ENCODE measurements at places on chromosomes 3 and 15.
A peak's percentile ranks its signal among the peaks of the same experiment; 100 is the strongest.

DNA sequence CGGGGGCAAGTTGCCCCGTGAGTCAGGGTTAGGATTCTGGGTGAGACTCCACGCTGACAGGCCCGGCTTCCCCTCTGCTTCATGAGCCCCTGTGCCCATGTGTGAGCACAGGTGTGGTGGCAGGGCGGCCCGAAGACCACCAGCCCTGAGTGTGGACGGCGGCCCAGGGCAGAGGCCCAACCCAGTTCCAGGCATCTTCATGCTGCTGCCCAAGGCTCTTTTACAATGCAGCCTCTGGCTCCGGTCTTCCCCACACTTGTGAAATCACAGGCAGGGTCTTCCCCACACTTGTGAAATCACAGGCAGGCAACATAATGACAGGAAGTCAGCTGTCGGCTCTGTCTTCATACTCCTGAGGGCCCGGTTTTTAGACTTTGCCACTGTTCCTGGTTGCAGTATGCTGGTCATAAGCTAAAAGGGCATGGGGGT, 78.8 kb downstream of the AAGAB start:
- DNase-seq: no peak

DNA sequence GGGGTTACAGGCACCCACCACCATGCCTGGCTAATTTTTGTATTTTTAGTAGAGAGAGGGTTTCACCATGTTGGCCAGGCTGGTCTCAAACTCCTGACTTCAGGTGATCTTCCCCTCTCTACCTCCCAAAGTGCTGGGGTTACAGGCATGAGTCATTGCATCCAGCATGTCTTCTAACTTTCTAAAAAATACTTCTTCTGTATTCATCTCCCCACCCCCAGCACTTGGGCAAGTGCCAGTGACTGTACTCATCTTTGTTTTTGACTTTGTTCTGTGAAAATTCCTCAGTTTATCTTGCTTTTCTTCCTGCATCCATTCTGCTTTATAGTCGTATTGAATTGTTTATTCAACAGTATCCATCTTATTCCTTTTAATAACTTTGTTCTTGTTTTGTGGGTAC, 47.6 kb downstream of the ARIH1 start:
- no peak for DNase-seq

GRCh38 chr3:79515072-79515471, 252.7 kb downstream of the ROBO1 start:
- DNase-seq: no peak

- DNase-seq: peak; percentile 86
Observed at GRCh38 chr15:98727115-98728040, 79.0 kb downstream of the IGF1R start.

DNA sequence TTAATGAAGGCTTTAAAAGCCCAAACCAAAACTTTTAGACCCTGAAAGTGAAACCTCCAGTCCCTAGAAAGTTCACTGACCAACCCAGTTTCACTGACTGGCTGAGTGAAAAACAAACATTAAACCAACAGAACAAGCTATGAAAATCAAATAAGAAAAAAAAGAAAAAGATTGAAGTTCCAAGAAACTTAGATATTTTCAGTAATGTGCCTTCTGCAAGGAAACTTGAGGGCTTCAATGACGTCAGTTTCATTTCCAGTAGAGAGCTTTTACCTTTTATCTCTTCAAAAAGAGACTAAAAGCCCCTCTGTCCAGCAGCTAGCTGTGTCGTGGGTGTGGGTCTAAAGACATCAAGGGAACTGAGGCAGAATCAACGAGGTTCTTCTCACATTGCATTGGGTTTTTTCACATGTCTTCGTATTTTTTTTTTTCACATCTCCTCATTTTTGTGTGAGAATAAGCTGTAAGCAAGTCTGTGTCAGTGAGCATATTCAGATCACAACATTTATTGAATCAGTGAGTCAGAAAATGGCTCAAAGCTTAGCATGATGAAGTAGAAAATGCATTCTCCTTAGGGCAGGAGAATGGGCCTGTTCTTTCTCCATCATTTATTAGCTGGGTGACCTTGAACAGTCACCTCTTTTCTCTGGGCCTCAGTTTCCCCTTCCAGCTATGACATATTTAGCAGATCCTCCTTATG, 54.8 kb upstream of the BCL6 start:
- DNase-seq: no peak

DNA sequence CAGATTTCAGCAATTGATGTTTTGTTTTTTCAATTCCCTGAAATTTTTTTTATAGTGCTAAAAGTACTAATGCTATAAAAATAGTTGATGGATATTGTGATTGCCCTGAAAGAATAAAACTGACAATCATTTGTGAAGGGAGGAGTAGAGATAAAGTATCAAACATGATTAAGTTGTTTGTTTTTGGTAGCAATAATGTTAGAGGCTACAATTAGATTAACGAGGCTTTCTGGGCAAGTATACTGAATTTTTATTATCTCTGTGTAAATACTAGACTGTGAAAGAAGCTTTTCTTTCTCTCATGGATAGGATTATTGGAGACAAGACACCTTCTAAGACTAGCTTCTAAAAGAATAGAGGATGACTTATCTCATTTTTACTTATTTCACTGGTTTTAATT, 15.6 kb downstream of the NR1D2 start:
- DNase-seq: no peak

GRCh38 chr3:73419942-73420341, 204.8 kb downstream of the PDZRN3 start:
- DNase-seq: peak; percentile 38

- no peak for DNase-seq
Observed at GRCh38 chr3:28924744-28925360, 356.0 kb upstream of the RBMS3 start.

DNA sequence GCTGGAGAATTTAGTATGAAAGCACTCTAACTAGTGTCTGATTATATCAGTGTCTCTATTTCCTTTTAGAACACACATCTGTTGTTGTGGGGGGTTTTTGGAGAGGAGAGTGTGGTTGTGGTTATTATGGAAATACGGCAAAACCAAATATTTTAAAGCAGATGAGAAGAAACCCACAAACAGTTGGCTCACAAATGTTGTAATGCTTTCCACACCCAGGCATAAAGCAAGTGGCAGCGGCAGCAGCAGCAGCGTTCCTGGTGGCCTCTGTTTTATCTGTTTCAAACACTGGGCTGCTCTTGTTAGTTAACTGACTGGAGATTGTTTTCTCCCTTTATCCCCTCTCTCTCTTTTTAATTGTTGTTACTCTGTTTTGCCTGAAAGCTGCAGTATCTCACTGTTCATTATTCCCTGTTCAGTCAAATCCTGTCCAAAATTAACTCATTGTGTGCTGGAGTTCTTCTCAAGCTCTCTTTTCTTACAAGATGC, 1045.5 kb upstream of the NR2F2 start:
- no peak for DNase-seq

DNA sequence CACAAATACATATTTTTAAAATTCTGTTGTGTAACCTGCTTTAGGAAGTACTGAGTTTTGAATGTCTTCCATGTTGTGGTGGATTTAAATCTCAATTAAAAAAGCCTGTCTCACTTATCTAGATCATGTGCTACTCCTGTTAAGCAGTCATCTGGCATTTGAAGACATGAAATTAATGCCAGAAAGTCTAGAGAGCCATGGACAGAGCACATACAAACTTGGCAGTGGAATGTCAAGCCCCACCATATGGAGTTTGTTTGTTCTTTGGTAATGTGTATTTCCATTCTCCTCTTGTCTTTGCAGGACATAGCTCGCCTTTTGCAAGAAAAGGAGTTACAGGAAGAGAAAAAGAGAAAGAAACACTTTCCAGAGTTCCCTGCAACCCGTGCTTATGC, 39.3 kb upstream of the UTS2B start:
- no peak for DNase-seq

GRCh38 chr3:126087552-126088175, 3.7 kb upstream of the SLC41A3 start:
- no peak for DNase-seq

DNA sequence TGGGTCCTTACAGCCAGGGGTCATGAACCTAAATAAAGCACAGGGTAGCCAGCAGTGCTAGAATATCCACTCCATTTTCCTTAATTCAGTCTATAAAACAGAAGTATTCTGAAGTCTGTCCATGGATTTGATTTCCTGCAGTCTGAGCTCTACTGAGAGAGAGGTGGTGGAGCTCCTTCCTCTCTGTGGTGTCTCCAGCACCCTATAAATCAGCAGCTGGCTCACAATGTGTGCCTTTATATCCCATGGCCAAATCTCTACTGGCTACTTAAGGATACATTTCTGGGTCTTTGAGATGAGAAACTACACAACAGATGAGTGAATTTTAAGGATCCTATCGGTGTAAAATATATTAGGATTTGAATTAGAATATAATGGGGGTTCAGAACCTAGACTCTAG, 339.9 kb upstream of the RBMS3 start:
- no peak for DNase-seq

DNA sequence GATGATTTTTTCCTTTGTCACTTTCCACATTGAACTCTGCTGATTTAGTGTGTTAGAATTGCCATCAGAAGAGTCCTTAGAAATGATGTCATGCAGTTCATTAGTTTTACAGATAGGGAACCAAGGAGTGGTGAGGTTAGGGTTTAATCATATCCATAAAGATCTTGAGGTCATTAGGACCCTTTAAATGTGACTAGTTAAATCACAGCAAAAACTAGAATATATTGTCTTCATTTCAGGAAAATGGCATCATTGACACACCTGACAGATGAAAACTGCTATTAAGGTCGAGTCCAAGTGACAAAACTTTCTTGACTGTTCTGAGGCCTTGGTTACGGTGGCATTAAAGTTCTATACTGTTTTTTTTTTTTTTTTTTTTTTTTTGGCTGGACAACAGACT, 50.5 kb downstream of the MBNL1 start:
- no peak for DNase-seq

- DNase-seq: no peak
Observed at GRCh38 chr3:29515451-29515850, 234.6 kb downstream of the RBMS3 start.

DNA sequence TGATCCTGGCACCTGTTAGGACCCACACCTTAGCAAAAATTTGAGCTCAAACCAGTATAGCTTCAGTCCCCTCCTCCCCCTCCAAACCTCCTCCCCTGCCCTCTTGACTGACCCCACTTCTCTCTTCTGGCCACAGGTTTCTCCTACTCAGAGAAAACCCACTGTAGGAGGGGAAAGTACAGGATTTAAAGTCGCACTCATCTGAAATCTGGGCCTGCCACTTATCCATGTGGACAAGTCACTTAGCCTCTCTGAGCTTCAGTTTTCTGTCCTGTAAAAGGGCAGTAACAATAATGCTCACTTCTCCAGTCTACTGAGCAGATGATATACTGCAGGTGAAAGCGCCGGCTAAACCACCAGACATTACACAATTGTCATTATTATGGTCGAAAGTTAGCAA, 142.7 kb downstream of the MEGF11 start:
- no peak for DNase-seq

DNA sequence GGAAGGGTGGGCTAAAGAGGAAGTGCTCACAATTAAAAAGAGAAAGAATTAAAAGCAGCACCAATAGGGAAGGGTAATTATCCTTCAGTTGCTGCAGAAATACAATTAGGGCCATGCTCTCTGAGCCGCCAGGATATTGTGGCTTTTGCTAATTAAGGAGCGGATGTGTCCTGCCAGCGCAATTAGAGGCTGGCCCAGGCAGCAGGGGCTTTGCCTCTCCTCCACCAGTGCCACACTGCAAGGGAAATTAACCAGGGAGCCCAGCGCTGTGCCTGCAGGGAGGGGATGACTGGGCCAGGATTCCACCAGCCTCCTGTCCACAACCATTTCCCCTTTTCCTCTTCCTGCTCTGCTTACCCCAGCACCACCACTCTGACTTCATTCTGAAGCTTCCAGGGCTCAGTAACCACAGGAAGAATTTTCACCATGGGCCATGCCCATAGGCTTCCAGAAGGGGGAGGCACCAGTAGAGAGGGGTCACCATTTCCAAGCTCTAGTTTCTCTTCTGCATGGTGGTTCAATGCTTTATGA, 10.4 kb upstream of the AEN start:
- no peak for DNase-seq

GRCh38 chr3:169546368-169546767, 117.1 kb downstream of the MECOM start:
- no peak for DNase-seq

DNA sequence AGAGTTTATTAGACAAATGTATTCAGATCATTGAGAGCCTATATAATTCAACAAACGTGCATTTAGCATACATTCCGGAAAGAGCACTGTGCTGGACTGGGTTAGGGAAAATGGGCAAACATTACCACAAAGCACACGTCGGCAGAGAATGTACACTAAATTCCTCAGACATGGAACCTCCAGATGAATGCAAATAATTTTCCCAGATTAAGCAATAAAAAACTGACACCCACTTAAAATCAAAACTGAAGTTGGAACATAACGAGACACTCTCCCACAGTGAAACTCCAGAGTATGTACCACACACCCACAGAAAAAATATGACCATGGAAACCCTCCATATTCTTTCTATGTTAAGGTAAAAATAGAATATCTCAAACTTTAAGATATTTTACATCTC, 4.8 kb downstream of the SECISBP2L start:
- no peak for DNase-seq

DNA sequence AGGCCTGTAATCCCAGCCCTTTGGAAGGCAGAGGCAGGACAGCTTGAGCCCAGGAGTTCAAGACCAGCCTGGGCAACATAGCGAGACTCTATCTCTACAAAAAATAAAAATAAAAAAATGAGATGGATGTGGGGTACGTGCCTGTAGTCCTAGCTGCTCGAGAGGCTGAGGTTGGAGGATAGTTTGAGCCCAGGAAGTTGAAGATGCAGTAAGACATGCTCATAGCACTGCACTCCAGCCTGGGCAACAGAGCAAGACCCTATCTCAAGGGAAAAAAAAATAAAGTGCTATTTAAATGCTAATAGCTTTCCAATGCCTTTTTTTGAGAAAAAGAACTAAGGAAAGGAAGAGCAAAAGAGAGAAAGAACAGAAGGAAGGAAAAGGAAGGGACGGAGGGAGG, 94.5 kb downstream of the MAGI1 start:
- DNase-seq: no peak

- no peak for DNase-seq
Observed at GRCh38 chr15:62509395-62509958, 344.4 kb upstream of the C2CD4B start.

- DNase-seq: no peak
Observed at GRCh38 chr3:152206243-152206760, 62.4 kb upstream of the MBNL1 start.

DNA sequence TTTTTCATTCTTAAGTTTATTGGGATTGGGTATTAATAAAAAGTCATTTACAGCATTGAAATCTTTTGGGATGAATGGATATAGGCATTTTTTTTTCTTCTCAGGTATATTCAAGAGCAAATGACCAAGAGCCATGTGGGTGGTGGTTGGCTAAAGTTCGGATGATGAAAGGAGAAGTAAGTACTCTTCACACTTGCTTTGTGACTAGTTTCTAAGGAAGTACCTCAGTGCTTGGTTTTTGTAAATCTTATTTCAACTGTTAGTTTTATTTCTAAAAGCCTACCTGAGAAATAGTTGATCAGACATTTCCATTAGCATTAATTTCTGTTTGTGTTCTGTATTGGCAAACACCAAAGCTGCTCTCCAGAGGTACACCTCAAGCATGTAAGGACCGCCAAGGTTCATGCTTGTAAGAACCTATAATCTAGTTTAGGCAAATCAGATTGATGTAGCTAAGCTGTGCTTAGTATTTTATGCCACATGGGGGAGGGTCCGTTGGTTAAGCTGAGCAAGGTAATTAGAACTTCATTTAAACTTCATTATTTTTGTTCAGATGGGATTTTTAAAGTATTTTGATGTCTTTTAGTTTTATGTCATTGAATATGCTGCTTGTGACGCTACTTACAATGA, 35.4 kb downstream of the FXR1 start:
- no peak for DNase-seq

All from amniotic stem cell (primary cell).